ENCODE measurements at places on chromosomes 4 and X.

DNA sequence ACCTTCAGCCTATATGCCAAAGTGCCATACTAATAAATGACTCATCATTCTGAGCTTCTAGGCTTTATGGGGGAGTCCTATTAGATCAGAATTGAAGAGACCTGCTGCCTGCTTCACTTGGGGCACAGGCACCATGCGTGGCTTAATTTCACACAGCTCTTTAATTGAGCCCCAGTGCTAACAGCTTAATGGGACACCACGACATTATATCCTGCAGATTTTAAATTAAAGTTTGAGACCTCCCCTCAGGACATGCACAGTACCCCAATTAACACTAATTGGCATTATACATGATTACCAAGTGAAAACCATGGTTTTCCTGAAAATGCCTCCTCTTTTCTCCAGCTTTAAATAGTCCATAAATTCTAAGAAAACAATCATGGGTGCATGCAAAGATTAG, 6.8 kb downstream of the C1QTNF7 start:
- DNase-seq, result no peak

DNA sequence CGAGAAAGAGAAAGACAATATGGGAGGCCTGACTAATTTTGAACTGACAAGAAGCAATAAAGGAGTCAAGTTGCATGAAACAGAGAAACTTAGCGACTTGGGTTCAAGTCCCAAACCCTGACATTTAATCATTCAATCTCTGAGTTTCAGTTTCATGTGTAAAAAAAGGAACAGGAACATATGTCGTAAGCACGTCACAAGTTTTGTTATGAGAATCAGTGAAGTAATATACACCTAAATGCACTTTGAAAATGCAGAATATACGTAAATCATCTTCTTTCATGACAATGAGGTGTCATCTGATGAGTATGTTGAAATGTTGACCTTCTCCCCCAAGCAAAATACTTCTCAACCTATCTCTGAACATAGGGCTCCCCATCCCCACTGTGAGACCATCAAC, 10.4 kb downstream of the ACOT9 start:
- no peak for DNase-seq

- no peak for DNase-seq
These were observed 32.5 kb upstream of the ELF2 start for GRCh38 chr4:139209470-139210063.

GRCh38 chr4:80615099-80615498, 279.6 kb downstream of the CFAP299 start:
- no peak for DNase-seq

DNA sequence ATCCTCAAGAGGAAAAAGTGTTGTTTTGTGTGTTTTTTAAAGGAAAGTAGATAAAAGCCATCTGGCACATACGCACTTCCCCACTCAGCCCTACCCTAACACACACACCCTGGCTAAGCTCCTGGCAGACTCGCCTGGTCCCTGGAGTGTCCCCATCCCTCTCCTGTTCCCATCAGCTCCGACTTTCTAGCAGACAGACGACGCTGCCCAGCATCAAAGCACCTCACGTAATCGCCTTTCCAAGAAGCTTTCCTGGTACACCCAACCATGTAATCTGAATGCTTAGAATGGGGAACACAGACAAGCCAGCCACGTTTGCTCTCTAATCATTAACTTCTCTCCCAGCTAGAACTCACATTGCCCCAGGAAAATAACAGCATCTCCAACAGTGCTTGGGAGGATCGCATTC, 116.2 kb downstream of the AFAP1 start:
- peak; percentile 87 for DNase-seq

DNA sequence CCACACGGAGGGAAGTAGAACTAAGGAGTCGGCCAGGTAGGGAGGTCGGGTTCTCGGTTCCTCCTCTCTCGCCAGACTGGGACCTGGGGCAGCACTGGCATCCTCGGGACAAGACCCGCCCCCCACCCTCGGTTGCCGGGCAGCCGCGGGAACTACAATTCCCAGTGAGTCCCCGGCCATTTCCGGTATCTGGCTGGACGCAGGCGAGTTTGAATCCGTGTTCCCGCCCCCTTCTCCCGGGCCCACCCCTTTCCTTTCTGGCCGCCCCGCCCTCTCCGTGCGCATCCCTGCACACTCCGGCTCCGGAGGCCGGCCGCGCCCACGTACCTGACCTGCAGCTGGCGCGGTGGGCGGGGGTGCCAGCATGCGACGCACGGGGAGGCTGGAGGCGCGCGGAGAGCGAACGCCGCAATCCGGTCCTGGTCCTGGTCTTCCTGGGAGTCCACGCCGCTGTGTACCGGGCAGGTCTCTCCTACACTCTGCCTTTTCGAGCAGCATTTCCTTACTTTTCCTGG, 10.2 kb upstream of the DLG3 start:
- peak; percentile 84 for DNase-seq

DNA sequence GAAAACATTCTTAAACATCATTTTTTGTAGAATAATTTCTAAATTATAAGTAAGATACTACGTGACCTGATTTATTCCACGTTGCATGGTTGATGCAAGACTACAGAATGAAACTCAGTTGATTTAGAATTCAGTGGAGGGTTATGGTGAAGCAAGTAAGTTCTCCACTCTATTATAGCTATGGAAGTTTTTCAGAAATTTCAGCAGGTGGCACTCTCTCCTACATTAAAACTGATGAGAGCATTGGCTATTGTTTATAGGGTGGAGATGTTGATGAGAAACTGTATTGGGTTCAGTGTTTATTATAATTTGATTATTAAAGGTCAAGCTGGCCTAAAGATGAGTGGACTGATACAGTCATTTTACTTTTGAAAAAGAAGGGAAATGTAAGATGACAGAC, 88.0 kb downstream of the FNIP2 start:
- peak; percentile 42 for DNase-seq

DNA sequence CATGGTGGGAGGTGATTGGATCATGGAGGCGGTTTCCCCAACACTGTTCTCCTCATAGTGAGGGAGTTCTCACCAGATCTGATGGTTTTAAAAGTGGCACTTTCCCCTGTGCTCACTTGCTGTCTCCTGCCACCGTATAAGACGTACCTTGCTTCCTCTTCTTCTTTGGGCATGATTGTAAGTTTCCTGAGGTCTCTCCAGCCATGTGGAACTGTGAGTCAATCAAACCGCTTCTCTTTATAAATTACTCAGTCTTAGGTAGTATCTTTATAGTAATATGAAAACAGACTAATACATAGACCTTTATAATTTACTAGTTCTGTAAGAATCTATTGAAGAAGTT, 82.5 kb upstream of the PITX2 start:
- no peak for DNase-seq

- no peak for DNase-seq
These were observed 345.5 kb downstream of the GRXCR1 start for GRCh38 chr4:43238008-43238407.

DNA sequence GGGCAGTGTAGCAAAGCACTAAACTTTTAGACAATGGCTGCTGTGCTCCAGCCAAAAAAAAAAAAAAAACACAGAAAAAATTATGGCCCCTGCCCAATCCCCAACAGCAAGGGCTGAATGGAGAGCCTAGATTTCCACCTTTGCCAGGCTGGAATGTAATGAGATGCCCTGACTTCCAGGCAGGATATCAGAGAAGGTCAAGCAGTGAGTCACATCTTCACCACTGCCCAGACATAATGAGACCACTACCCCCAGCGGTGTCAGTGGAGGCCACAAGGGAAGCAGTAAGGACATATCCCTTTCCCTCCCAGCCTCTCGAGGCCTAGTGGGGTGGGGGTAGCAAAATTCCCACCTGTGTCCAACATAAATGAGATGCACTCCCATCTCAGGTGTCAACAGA, 216.3 kb upstream of the LEF1 start:
- DNase-seq, result no peak

GRCh38 chrX:10989386-10989785, 121.7 kb upstream of the HCCS start:
- no peak for DNase-seq

DNA sequence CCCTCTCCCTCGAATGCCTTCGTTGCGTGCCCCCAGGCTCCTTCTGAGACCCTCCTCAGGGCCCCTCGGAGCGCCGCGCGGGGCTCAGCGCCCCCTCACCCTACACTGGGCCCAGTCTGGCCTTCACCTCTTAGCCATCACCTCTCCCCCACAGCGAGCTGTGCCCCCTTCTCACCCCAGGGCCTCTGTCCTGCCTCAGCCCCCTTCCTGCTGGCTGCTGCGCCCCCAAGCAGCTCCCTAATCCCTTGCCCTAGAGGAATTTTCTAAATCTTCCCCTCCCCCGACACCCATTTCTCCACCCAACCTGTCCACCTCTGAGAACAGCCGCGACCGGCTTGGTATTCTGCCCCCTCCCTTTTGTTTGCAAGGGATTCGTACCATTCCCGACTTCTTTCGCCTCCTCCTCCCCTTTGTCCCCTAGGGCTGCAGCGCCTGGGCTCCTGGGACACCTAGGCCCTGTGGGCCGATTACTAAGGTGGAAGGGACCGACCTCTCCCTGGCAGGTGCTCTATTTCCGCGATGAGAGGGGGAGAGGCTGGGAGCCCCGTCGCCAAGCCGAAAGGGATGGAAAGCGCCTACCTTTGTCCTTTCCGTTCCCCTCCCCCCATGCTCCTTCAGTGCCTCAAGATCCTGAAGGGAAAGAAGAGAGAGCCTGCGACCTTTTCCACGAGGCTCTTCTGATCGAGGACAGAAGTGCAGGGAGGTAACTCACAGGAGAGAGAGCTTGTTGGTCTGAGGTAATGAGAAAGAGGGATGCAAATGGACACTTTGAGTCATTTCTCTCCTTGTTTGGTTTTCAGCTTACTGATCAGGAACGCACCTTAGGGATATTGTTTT, 10.9 kb downstream of the DLG3 start:
- DNase-seq, result no peak

DNA sequence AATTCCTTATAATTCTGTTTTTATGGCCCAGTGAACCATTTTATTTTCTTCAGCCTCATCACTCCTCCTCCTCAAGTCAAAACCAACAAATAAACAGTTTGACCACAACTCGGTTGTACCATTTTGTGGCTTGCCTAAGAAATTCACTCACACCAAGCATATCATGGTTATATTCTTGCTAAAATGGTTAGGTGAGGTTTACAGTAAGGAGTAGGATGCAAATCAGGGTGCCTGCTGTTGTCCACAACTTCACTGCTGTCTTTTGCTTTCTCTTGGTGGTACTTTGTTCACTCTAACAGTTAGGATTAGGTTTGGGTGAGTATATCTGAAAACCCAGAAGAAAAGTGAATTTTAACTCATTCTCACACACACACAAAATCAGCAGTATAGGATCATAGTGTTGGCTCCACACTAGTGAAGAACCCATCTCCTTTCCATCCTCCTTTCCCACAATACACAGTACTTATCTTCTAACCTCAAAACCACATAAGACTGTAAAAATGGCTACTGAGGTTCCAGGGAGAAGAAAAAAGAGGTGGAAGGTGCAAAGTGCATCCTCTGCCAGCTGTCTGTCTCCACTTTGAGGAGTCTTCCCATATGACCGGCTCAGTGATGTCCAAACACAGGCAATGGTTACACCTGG, 368.8 kb downstream of the STPG2 start:
- DNase-seq, result no peak

- DNase-seq, result no peak
These were observed 3.5 kb upstream of the BMP2K start for GRCh38 chr4:78772526-78773091.

DNA sequence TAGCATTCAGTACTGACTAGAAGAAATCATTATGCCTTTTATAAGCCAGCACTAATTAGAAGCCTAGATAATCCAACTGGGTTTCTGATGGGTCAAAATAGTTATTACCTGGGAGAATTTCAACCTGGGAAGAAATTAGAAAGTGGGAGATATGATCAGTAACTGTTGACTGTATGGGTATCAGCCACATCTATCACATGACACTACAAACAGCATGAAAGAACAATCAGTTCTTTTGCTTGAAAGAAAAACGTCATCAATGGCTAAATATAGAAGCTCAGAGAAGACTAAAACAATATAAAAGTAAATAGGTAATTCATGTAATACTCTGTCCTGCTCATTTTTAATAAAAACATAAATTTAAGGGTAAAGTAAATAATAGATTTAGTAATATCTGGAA, 145.1 kb downstream of the CAMK2D start:
- no peak for DNase-seq

DNA sequence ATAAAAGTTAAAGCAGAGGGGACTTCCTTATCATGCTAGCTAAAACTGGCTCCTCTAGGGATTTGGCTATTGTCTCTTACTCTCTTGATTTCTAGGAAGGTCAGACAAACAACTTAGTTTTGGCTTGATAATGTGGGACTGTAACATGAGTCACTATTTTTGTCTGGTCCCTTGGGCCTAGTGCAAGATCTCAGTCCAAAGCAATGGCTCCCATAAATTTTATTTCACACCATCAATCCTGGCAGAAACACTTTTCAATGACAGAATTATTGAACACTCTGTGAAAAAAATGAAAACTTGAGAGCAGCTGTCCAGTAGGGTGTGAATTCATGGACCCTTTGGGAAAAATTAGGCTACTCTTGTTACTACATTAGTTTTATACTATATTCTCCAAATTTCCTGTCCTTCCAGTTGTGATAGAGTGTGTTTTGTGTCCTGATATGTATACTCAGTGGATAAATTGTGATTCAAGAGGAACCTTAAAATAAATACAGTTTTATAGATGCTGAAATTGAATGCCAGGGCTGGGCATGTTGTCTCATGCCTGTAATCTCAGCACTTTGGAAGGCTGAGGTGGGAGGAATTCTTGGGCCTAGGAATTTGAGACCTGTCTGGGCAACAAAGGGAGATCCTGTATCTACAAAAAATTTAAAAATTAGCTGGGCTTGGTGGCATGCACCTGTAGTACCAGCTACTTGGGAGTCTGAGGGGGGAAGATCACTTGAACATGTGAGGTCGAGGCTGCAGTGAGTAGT, 10.8 kb upstream of the SNCA start:
- DNase-seq, result no peak

GRCh38 chrX:154457491-154458115, 478 bp upstream of the PLXNA3 start:
- DNase-seq, result peak; percentile 90

- no peak for DNase-seq
These were observed 145.1 kb downstream of the CBR4 start for GRCh38 chr4:168864821-168865541.

DNA sequence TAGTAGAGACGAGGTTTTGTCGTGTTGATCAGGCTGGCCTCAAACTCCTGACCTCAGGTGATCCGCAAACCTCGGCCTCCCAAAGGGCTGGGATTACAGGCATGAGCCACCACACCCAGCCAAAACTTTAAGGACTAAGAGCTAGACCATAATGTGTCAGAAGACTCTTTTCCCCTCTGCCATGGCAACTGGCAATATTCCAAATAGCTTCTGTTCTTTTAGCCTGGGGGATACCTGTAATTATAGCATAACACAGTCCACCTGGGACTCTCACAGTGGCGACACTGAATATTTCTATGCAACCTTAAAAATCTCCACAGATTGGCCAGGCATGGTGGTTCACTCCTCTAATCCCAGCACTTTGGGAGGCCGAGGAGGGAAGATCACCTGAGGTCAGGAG, 45.5 kb upstream of the RBM47 start:
- no peak for DNase-seq

DNA sequence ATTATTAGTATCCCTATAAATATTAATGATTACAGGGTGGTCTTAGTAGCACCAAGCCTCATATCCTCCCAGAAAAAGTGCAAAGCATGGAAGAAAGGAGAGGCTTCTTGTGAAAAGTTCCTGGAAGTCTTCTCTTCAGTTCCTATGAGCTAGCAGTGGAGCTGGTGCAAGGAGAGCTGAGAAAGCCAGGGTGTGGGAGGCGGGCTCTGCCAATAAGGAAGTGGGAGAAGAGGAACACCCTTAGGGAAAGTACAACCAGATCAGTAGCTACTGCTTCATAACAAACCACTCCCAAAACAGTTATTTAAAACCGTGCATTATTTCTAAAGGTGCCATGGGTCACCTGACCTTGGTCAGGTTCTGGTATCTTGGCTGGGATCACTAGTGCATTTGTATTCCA, 72.4 kb downstream of the MAP9 start:
- no peak for DNase-seq

Data from D341Med (cell line).